ENCODE measurements at places on chromosomes 5 and 9.

DNA sequence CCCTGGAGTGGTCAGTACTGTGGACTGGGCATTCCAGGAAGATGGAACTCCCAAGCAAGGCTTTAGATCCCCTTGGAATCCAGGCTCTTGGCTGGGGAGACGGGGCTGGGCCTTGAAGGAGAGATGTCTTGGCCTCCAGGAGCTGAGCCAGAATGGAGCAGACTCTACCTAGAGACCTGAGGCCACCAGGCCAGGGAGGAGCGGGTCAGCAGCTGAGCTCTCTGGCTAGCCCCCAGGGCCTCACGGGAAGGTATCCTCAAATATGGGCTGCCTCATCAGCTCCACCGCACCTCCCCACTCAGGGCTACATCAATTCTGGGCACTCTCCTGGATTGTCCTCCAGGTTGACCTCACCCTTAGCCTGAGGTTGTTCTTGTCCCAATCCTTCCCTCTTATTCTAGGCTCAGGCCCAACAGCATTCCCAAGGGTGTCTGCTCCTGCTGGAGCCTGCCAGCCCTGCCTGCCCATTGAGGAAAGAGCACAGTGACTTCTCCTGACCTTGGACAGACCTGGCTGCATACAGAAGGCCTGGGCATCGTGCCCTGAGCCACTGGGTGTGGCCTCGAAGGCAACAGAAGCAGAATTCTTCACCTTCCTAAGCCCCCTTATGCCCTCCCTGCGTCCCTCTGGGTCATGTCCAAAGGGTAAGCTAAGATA is 3.0 kb upstream of the PDLIM4 start:
- DNase-seq, result no peak

- no peak for DNase-seq
Observed at GRCh38 chr9:88339317-88339716, 48.9 kb upstream of the SPIN1 start.

DNA sequence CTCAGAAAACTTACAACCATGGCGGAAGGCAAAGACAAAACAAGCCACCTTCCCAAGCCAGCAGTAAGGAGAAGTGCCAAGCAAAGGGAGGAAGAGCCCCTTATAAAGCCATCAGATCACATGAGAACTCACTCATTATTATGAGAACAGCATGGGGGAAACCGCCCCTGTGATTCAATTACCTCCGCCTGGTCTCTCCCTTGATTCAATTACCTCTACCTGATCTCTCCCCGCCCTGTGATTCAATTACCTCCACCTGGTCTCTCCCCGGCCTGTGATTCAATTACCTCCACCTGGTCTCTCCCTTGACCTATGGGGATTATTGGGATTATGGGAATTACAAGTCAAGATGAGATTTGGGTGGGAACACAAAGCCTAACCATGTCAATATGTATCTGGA is 467.3 kb upstream of the FTMT start:
- peak; percentile 28 for DNase-seq

- DNase-seq, result no peak
Observed at GRCh38 chr5:153187503-153187902, 303.0 kb upstream of the GRIA1 start.

- DNase-seq, result peak; percentile 91
Observed at GRCh38 chr9:91949946-91950664, at the start of gene ROR2. ROR2 (minus strand) TSS chr9:91950228.

DNA sequence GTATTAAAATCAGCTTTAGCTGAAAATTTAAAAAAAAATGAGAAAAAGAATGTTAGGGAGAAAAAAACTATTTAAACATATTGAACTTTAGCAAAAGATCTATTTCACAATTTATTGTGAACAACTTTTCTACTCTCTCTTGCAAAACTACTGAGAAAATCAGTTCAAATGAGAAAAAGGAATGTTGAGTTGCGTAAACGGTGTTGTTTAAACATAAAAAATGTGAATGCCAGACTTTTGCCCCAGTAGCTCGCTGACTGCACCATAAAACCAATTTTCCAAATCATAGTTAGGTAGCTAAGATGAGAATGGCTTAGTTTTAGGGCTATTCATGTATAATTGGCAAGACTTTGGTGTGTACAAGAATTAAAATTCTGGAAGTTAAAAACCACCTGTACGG is 13.4 kb upstream of the RAD23B start:
- no peak for DNase-seq

DNA sequence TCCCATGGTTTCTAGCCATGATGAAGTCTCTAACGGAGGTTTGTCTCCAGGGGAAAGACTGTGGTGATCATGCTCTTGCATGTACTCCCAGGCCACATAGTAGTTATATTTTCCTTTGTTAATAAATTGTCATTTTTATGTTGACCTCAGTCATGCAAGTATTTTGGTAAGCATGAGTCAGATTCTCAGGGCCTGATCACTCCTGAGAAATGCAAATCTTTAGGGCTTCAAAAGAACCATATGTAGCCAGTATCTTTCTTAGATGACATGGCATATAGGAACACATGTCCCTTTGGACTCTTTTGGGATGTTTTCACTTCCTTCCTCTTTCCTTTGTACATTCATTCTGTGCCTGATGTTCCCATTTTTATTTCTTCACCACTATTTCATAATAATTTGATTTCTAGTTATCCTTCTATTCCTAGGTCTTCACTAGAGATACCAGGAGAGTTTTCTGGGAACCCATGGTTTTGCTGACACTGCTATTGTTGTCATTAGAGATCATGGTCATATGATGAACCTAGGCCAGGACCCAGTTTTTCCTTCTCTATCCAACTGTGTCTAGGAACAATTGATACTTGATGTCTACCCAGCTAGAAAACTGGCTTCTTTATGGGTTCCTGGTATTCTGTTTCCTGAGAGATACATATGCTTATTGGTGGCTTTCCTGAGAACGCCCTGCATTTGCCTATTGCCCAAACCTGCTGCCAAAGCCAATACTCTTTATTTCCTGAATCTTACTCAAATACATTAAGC is 248.1 kb upstream of the NREP start:
- no peak for DNase-seq

DNA sequence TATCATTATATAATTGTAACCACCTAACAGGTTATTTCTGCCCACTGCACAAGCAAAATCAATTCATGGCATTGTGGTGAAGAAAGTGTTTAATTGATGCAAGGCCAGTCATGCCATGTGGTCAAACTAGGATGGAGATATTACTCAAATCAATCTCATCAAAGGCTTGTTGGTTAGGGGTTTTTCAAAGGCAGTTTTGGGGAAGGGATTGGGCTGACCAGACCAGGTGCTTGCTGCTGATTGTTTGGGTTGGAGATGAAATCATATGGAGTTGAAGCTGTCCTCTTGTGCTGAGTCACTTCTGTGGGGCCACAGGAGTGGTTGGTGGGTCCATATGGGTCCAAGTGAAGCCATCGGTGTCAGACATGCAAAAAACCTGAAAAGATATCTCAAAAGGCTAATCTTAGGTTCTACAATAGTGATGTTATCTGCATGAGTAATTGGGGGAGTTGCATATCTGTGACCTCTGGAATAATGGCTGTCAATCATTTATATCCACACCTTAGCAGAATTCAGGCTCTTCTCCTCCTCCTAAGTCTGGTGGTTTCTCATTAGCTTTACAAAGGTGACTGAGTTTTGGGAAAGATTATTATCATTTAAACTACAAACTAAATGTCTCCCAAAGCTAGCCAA is 44.9 kb downstream of the HMGCS1 start:
- DNase-seq, result no peak

DNA sequence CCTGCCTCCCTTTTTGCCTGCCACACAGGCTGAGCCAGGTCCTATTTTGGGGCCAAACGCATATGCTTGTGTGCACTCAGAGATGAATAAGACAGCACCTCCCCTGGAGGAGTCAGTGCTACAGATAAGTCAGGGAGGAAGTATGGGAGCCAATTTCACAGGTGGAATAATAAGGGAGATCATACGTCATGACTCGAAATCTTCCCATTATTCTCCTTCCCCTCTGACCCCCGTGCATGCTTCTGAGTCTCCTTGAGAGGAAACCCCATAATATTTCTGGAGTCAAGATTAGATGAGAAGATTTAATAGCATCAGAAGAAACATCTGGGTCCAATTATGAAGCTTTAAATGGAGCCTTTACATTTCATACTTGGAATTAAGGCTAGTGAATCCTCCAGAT is 15.1 kb upstream of the ZCCHC7 start:
- DNase-seq, result no peak

DNA sequence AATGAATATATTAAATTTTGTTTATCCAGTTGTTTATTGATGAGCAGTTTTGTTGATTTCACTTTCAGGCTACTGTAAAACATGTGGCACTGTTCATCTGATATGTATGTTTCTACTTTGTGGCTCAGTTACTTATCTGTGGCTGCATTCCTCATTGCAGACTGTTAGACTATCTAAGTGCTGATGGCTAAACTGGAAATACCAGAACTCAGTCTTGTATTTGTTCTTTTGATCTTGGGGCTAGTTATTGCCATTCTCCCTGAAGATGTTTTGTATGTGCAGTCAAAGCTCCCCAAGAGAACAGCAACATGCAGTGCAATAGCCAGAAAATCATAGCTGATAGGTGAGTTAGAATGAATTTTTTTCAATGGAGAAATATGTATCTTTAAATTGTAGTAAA is 162.2 kb downstream of the GADD45G start:
- no peak for DNase-seq

DNA sequence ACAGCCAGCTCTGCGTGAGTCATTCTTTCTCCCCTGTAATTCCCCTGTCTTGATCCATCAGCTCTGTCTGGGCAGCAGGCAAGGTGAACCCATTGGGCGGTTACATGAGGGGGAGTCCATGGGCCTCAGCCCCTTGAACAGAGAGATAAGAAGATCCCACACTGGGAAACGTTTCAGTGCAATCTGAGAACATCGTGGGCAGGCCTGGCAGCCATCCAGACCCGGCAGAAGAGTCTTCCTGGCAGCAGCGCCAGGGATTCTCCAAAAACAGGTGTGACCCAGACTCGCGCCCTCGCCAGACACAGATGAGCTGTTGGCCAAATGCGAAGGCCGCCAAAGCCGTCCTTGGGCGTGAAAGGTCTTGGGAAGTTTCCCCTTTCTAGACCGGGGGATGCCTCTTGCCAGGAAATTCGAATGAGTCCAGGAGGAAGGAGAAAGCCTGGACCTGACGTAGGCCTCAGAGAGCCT is 6.4 kb upstream of the SLC12A7 start:
- no peak for DNase-seq

Measured in GM23338 (cell line).